IPS DF 6.9 (cell line): ENCODE measurements at places on chromosomes 16 and 17.

DNA sequence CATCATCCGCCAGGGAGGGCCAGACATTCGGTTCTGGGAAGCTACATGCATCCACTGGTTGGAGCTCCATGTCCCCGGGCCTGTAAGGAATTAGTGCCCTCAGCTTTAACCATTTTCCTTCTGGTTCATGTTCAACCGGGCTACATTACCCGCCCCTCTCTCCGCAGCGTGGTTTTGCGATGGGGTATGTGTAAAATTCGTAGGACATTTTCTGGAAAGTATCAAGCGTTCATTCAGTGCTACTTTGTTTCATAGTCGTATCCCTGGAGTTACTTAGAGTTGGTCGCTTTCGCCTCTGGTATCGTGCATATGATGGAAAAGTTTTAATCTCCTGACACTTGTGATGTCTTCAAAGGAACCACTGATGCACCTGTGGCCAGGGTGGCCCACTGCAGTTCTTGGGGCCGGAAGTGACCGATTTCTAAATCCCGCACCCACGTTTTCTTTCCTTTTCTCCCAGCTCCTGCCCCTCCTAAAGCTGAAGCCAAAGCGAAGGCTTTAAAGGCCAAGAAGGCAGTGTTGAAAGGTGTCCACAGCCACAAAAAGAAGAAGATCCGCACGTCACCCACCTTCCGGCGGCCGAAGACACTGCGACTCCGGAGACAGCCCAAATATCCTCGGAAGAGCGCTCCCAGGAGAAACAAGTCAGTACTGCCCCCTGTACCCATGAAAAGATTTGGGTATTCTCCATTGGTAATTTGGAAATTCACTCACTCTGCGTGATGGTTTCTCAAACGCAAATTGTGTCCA, 637 bp downstream of the RPL23A start:
- no peak for DNase-seq

DNA sequence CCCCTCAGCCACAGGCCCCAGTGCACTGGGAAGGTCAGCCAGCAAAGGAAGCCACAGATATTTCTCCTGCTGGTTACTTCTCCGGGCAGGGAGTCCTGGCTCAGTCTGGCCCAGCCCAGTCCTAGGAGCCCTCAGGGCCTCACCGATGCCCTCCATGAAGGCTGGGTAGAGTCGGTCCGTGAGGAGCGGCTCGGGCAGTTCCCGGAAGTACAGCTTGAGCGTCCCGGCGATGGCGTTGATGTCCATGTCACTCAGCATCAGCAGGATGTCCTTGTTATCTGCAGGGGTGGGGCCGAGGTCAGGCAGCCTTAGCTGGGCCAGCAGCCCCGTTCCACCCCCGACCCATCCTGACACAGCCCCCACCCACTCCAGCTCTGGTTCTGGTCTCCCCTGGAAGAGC, 13.7 kb downstream of the TIMM22 start:
- no peak for DNase-seq

GRCh38 chr17:45016823-45017222, 34.6 kb downstream of the DCAKD start:
- DNase-seq, result no peak

- DNase-seq, result no peak
These were observed 492.2 kb downstream of the KCNJ2 start for GRCh38 chr17:70661342-70662222.

- DNase-seq, result no peak
These were observed 520.6 kb downstream of the RBFOX1 start for GRCh38 chr16:7853197-7853596.

DNA sequence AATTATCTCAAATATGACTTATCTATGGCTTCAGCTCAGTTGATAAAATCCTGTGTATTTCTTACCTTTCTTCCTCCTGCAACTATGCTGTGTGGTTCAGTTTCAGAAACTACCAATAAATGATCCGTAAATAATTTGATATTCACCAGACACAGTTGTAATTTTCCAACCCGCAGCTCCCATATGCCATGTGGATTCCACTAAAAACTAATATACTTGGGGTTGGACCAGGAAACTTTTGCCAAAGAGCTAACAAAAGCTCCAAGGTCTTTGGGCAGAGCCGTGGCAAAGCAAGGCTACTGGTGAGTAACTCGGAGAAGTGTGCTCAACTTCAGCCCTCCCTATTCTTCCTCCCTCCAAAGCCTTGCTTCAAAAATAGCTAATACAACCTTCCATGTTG, 2.3 kb upstream of the CHST6 start:
- no peak for DNase-seq

- no peak for DNase-seq
These were observed 224.1 kb upstream of the TBX2 start for GRCh38 chr17:61175298-61176142.

- DNase-seq, result no peak
These were observed 3.5 kb upstream of the NLRC3 start for GRCh38 chr16:3580686-3581085.

DNA sequence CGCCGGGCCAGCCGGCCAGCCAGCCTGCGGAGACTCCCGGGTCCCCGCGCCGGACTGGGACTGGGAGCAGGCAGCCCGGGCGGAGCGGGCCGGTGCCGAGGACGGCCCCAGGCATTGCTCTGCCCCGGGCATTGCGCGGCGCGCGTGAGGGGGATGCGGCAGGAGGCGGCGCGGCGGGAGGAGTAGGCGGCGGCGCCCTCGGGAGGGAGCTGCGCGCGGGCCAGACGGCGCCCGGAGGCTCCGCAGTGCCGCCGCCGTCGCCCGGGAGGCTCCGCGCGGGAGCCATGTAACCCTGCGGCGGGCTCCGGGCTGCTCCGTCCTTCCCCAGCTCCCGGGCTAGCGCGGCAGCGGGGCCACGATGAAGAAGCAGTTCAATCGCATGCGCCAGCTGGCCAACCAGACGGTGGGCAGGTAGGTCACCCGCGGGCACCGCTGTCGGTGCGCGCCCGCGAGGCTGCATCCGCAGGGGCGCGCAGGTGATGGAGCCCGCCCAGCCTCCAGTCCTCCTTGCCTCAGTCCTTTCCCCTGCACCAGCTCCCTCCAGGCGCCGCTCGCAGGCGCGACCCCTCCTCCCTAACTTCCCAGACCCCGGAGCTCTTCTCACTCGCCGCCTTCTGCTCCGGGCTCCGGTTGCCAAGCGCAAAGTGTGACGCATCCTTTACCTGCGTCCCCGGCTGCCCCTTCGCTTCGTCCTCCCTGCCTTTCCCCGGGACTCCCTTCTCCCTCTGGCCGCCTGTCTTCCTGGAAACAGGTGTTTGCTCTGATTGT, at the start of gene ARHGAP44:
Gene ARHGAP44, plus strand, starts transcription at position 18 of the 768 bp plus-strand sequence. Its CDS starts 341 bp downstream, at position 359.
- no peak for DNase-seq

- DNase-seq, result no peak
These were observed 208.2 kb upstream of the MYOCD start for GRCh38 chr17:12457493-12457892.

DNA sequence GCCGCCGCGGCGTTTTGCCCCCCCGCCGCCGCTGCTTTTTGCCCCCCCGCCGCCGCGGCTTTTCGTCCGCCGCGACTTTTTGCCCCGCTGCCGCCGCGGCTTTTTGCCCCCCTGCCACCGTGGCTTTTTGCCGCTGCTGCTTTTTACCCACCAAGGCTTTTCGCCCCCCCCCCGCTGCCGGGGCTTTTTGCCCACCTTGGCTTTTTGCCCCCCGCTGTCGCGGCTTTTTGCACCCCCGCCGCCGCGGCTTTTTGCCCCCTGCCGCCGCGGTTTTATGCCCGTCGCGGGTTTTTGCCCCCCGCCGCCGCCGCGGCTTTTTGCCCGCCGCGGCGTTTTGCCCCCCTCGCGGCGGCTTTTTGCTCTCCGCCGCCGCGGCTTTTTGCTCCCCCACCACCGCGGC, 1343.0 kb downstream of the TP53TG3F start:
- no peak for DNase-seq

DNA sequence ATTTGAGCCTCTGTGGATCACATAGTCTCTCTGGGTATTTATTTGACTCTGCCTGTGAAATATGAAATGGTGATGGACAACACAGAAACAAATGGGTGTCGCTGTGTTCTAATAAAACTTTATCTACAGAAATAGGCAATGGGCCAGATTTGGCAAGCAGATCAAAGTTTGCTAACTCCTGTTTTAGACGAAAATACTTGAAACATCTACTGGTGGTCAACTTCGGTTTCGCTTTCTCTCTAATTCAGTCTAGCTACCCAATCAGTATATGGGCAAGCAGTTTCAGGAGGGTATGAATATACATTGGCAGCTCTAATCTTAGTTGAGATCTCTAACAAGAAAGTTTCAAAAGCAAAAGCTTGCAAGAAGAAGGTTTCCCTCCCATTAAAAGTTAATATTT, 60.1 kb upstream of the DYNLRB2 start:
- DNase-seq, result no peak

- DNase-seq, result no peak
These were observed 93.7 kb upstream of the TMEM97 start for GRCh38 chr17:28225271-28225670.

GRCh38 chr16:77599793-77600415, 122.4 kb upstream of the NUDT7 start:
- DNase-seq, result no peak

DNA sequence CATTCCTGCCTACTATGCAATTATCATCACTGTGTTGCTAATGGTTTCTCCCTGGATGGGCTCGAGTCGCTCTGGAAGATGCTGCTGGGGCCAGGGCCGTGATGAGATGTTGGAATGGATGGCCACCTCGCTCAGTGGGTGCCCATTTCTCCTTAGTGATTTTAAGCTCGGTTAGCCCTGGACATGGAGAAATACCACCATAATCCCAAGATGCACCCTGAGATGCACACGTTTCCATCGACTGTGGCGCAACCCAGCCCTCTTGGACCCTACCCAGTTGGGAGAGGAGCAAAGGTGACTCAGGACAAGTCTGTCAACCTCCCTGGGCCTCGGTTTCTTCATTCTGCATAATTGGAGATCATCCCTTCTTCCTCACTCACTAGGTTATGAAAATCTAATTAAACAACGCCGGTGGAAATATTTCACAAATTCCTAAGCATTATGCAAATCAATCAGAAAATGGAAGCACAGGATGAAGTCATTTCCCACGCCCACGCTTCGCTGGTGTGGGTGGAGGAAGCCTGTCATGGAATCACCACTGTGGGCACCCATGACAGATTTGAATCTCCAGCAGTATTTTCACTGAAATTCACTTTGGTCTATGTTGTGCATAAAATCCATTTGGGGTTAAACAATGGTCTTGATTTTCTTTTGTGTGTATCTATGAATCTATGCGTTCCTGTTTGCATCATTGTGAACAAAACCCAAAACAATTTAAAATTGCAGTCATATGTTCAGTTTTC, 195.2 kb downstream of the AXIN2 start:
- no peak for DNase-seq

DNA sequence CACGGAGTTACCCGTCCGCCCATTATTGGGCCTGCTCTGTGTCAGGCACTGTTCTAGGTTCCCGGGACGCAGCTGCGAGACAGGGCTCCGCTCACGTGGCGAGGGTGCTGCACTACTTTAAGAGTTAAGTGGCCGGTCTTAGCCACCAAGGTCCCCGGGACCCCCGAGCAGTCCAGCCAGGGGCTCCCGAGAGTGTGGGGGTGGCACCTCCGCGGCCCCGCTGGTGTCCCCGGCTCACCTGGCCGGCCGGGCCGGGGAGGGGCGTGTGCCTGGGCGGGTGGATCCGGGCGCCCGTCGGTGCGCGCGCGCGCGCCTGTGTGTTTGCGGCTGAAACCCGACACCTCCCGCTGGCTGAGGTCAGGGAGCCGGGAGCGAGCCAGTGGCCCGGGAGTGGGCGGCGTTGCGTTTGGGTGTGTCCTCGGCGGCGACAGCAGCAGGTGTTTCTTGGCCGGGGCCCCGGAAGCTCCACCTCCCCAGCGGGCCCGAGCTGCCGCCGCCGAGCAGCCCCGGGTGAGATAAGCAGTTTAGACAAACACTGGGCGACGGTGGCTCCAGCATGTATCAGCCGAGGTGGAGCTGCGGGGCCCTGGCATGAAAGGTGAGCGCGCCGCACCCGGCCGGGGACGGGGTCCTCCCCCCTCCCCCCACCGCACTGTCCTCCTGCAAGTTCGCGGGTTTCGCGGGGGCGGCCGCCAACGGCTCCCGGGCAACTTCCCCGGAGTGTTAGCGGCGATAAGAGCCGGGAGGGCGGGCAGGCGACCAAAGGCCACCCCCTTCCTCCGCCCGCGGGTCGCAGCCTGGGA, at the start of gene GSE1:
Gene GSE1, plus strand, starts transcription at position 522 of the 803 bp plus-strand sequence. Its CDS starts 70 bp downstream, at position 592.
- peak; percentile 73 for DNase-seq

- no peak for DNase-seq
These were observed 17.4 kb downstream of the IST1 start for GRCh38 chr16:71912534-71913275.

DNA sequence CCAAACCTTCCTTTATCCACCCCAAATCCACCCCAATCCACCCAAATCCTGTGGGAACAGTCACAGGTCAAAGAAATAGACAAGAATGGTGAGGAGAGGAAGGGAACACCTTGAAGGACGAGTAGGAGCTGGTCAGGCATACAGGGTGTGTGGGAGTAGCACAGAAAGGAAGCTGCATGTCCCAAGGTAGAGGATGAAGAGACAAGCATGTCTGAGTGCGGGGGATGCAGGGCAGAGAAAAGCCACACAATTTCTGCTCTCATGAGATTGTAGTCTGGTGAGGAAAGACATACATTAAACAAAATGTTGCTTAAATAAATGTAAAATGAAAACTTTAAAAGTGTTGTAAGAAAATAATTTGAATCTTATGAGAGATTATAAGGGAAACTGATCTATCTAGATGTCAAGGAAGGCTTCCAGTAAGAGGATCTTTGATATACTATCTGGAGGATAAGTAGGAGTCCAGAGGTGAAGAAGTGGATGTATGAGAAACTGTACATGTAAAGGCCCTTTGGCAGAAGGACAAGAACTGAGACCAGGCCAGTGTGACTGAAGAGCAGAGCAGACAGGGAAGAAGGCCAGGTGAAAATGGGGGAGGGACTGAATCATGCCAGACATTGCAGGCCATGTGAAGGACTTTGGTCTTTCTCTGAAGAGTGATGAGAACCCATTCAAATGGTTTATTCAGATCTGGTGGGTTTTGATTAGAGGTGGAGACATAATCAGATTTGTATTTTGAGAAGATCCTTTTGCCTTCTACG, 18.6 kb downstream of the TMEM98 start:
- DNase-seq, result no peak

GRCh38 chr16:48231727-48232492, 12.2 kb upstream of the LONP2 start:
- DNase-seq, result peak; percentile 16

DNA sequence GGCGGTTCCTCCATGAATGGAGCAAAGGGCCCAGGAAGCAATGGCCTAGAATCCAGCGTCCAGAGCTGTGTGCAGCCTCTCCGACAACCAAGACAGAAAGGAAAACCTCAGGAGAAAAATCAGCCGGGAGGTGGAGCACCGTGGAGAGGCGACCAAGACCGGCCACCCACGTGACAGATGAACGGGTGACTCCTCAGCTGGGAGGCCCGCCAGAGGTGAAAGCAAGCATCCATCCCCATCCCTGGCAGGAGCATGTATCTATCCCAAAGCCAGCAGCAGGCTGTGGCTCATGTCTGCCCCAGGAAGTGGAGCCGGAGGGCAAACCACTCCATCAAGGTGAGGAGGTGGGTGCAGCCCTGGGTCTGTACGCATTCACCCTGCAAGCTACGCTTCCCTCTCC, 52.1 kb downstream of the FOXL1 start:
- DNase-seq, result no peak

DNA sequence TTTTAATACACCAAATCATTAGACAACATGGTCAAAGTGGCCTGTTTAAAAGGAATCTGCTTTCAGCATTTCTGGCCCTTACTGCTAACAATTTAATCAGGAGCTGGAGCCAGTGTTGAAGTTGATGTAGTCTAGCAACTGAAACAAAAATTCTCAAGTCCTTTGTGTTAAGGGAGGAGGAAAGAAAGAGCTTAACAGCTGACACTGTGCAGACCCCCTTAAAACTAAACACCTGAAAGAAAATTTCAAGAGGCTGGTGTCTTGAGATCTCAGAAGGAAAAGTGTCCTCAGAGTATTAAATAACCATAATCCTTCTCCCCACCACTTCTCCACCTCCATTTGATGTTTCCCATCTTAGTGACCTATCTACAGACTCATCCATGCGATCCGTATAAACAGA, 232.1 kb downstream of the FTO start:
- no peak for DNase-seq
